NCI-H1694 (cell line): ENCODE measurements at places on chromosomes 2 and 18.
A peak's percentile ranks its signal among the peaks of the same experiment; 100 is the strongest.

GRCh38 chr2:229433351-229433750 is 162.3 kb upstream of the PID1 start:
- no peak for DNase-seq

GRCh38 chr2:166127217-166128155 is at the start of gene SCN1A:
SCN1A (minus strand) TSS chr2:166128020; CDS start chr2:166073621, 54,399 bp downstream.
- DNase-seq = peak; percentile 80

GRCh38 chr2:47541848-47542450 is 139.0 kb downstream of the MSH2 start:
- DNase-seq = no peak

DNA sequence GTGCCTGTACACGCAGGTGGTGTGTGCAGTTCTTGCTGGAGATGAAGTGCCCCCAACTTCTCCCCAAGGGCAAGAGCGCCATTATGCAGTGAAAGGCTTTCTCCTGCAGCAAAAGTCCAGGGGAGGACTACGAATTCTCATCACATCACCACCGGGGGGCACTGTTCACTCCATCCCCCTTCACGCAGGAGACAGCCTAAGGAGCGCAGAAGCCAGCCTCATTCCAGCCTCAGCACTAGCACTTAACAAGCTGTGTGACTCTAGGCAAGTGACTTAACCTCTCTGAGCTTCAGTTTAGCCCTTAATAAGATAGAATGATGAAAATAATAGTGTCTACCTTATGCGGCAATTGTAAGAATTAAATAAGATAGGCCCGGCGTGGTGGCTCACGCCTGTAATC is 32.3 kb downstream of the DNMT3A start:
- DNase-seq = peak; percentile 71

GRCh38 chr2:207037896-207038295 is 98.6 kb downstream of the CPO start:
- no peak for DNase-seq

- no peak for DNase-seq
Measured at GRCh38 chr2:35946478-35946877, 409.1 kb upstream of the CRIM1 start.

- peak; percentile 70 for DNase-seq
Measured at GRCh38 chr2:71157124-71157793, 26.8 kb downstream of the MPHOSPH10 start.

GRCh38 chr2:150100336-150100735 is 387.1 kb downstream of the RND3 start:
- no peak for DNase-seq

- peak; percentile 99 for DNase-seq
Measured at GRCh38 chr2:10326707-10327594, 24.2 kb downstream of the HPCAL1 start.

DNA sequence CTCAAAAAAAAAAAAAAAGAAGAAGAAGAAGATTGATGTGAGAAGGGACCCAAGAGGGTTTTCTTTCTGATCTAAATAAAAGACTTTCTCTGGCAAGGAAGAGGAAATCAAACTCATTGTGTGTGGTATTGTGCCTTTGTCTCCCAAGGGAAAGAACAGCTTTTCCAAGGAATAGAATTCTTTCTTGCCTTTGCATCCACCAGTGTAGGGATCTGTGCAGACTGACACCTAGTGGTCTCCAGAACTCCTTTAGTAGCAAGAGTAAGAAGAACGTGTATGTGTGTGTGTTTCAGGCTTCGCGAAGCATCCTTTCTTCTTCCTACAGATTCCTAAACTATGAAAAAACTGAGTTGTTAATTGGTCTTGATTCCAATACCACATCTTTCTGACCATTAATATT is 33.5 kb upstream of the CRIM1 start:
- no peak for DNase-seq

DNA sequence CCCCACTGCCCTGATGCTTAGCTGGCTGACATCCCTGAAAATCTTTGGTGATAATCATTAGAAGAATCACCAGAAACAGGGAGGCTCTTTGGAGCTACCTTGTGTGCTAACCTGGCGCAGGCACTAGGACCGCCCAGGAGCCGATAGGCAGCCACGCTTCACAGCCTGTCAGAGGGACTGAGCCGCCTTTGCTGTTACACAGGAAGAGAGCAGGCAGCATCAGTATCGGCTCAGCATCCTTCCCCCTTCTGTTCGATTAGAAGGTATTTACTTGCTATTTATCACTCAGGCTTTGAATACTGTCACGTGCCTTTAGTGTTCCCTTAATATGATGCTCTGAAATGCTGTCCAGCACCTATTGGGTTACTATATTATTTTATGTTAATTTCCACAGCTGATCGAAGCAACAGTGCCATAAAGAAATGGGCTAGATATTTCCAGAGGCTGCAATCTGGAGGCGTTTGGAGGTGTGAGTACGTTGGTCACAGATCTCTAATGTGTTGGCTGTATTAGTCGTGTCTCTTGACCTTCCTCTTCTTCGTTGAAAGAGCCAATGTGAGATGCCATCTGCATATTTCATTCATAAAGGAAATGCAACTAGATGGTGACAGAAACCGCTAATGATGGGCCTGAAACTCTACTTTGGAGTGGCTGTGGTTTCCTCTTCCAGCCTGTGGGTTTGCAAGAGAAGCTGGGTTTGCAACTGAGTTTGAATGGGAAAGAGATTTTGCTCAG is 110.4 kb upstream of the RAB27B start:
- no peak for DNase-seq

DNA sequence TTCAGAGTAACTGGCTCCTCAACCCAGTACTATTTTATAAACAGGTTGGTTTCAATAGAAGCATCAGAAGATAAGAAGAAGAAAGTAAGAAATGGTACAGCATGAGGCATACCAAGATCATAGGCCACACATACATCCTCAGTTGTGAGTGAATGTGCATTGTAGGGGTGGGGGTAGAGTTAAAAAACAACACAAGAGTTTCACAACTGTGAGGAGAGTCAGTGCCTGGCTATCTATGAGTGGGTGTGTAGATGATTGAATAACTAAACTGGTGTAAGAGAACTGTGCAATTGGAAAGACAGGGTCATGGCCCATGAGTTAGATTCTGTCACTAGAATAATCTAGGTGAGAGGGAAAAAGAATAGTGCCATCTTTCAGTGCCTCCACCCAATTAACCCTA is 748.2 kb upstream of the ACVR2A start:
- DNase-seq = no peak

- no peak for DNase-seq
Measured at GRCh38 chr2:9228088-9228751, 21.6 kb downstream of the ASAP2 start.

- no peak for DNase-seq
Measured at GRCh38 chr2:167451496-167452289, 563.4 kb downstream of the XIRP2 start.

DNA sequence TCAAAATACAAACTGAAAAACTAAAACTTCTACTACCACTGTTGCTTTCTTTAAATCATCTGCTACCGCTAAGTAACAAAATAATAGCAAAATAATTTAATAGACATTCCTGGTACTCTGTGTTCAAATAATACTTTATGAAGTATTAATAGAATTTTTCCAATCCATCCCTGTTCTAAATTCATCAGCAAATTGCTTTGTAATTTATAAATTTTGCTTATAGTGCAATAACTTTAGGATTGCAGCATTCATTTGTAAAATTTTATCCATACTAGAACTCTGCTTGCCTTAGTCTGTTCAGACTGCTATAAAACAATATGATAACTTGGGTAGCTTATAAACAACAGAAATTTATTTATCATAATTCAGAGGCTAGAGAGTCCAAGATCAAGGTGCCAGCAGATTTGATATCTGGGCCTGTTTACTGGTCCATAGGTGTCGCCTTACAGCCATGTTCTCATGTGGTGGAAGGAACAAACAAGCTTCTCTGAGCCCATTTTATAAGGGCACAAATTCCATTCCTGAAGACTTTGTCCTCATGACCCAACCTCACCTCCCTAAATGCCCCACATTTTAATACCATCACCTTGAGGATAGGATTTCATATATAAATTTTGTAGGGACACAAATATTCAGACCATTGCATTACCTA is 415.1 kb upstream of the MAP2 start:
- DNase-seq = no peak

DNA sequence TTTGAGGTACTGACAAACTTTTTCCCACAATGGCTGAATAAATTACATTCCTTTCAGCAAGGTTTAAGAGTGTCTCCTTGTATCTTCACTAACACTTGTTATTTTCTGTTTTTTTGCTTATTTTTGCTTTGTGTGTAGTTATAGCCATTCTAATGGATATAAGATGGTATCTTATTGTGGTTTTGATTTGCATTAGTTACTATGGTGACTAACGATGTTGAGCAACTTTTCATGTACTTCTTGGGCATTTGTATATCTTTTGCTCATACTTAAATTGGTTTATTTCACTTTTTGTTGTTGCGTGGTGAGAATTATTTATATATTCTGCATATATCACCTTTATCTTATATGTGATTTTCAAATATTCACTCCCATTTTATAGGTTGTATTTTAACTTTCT is 79.9 kb upstream of the FSIP2 start:
- no peak for DNase-seq

DNA sequence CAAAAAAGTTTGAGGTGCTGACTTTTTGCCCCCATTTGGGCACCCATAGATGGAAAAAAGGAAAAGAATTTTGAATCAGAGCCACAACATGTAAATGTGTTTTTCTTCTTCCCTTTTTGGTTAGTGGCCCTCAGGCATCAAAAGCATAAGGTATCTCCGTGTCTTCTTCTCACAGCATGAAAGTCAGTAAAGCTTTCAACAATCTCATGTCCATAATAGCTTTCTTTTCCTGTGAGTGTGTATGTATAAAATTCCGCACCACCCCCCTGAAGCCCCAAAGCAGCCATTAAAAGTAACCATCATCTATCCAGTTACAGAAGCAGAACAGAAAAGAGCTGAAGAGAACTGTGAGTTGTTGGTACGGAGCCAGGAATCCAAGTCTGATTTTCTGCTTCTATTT is 1539.7 kb upstream of the ACVR2A start:
- no peak for DNase-seq

DNA sequence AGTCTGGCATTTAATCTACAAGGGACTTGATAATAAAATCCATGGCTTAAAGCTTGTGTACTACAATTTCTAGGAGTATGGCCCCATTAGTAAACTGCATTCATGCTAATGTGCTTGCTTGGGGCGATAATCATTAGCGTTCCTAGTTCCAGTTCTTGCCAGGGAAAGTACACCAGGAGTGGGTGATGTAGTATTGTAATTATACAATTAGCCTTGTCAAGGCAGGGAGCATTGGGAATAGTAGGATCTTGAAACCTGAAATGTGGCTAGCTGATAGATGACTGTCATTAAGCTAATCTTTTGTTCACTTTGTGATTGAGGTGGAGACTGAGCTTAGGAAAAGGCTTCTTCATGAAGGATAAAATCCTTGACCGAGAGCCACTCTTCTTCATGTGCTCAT is 989.2 kb downstream of the CPS1 start:
- no peak for DNase-seq

DNA sequence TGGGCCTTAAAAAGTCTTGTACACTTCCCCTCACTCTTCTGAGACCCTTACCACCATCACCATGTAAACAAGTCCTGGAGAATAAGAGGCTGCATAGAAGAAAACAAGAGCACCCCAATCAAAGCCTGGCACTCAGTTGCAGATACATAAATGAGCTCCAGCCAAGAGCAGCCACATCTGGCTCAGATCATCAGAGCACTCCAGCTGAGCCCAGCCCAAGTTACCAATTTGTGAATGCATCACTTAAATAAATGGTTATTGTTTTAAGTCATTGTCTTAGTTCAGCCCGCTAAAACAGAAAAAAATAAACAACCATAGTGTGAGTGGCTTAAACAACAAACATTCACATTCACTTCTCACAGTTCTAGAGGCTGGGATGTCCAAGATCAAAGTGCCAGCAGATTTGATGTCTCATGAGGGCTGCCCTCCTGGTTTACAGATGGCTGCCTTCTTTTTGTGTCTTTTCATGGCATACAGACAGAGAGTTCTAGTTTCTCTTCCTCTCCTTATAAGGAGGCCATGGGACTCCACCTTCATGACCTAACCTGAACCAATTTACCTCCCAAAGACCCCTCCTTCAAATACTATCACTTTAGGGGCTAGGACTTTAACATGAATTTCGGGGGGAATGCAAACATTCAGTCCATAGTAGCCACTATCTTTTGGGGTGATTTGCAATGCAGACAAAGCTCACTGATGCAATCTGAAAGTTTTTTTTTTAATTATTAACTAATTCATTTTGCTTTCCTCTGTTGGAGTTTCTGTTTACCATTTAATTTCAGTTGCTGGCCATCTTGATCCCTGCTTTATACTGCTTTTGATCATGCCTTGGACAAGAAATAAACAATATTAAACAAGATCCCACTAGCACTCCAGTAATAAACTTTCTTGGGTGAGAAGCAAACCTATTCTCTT is 187.5 kb upstream of the ACVR2A start:
- DNase-seq = no peak

DNA sequence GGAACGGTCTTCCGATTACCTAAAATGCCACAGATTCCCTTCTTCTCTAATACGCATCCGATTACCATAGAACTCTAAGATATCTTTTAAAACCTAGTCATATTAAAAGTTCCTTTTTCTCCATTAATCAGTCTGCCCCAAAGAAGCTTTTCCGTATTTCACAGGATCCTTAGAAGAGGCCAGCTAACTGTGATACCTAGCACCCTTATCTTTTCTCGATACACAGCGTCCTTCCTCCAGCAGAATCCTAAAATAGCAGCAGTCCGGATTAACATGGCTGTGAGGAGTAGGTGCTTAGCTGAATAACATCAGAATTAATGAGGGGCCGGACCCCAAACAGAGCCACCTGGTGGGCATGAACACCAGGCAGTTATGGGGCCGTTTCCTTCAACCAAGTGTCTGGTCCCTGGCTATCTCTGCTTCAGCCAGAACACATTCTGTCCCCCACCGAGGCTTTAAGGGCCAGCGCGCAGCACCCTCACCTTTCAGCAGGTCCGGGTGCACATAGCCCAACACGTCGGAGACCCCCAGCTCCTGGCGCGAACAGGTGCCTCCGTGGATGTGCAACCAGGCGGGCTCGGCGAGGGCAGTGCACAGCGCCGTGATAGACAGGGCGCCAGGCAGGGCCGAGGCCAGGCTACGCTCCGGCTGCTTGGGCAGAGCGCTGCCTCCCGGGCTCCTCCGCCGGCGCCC is 995 bp downstream of the TMEM127 start:
- peak; percentile 5 for DNase-seq

DNA sequence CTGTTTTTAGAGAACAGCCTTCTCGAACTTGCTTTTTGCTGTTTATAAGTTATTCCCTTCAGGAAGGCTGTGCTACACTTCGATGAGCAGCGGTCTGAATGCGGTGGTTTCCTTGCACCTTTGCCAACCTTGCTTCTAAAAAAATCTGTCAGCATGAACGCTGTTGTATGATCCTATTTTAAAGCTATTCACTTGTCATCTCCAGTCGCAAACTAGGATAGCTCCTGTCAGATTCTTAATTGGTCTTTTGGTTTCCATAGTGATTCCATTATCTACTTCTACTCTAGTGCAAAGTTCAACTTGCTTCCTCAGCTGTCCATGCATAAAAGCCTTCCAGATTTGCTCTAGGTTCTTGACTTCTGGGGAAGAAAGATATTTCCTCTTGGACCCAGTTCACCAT is 76.3 kb upstream of the GALNT3 start:
- no peak for DNase-seq
